Glutamatergic neuron (in vitro differentiated cells): ENCODE measurements at places on chromosomes 12 and 14. TPM values are rescaled to one million over a fixed set of nuclear protein-coding genes. Genes with fewer than 3 reads are reported as not detected.

The RBP5 gene
- total RNA-seq: 1.2 TPM

The SLC25A21 gene
- 0.91 TPM for total RNA-seq

The DCN gene
- not detected for total RNA-seq

The GPX2 gene
- total RNA-seq: 1.3 TPM

The KRT83 gene
- total RNA-seq: not detected

The CLEC2A gene
- not detected for total RNA-seq

The PARPBP gene
- 6.3 TPM for total RNA-seq

The CCDC38 gene
- not detected for total RNA-seq

The SIX1 gene
- total RNA-seq: 79.6 TPM

The TAS2R50 gene
- total RNA-seq: 1.3 TPM

The TPPP2 gene
- total RNA-seq: not detected

The CISTR gene
- not detected for total RNA-seq

The ZFHX2 gene
- total RNA-seq: 39.1 TPM

The GLS2 gene
- 0.91 TPM for total RNA-seq

The TOMM20L gene
- total RNA-seq: not detected

The EPYC gene
- total RNA-seq: not detected

The TAS2R9 gene
- not detected for total RNA-seq

The TBX3 gene
- total RNA-seq: 3.0 TPM

GRCh38 chr12:51841727-51842126 lies 6.8 kb downstream of the FIGNL2 start:
- H3K36me3 ChIP-seq: no peaks in the 10 kb centered on the region
- DNase-seq: no peak
- H3K27ac ChIP-seq: no peak overlapping the region
- peaks cover 20% of the 10 kb centered on the region for H3K27me3 ChIP-seq
- H3K4me1 ChIP-seq: peaks cover 64% of the 10 kb centered on the region

- H3K4me1 ChIP-seq: peaks cover 3% of the 10 kb centered on the region
- no peak for DNase-seq
- peaks cover 17% of the 10 kb centered on the region for H3K36me3 ChIP-seq
- no peak overlapping the region for H3K4me3 ChIP-seq
- no peaks in the 10 kb centered on the region for H3K27me3 ChIP-seq
- no peak overlapping the region for H3K27ac ChIP-seq
Observed at GRCh38 chr12:66144791-66145754, 14.5 kb upstream of the LLPH start.

- no peaks in the 10 kb centered on the region for H3K27me3 ChIP-seq
- no peak for DNase-seq
- H3K4me1 ChIP-seq: no peaks in the 10 kb centered on the region
- H3K4me3 ChIP-seq: no peak overlapping the region
Observed at GRCh38 chr14:62126879-62127478, 364.8 kb downstream of the SNAPC1 start.

- H3K4me1 ChIP-seq: no peaks in the 10 kb centered on the region
- H3K27me3 ChIP-seq: no peaks in the 10 kb centered on the region
- DNase-seq: no peak
- peaks cover 4% of the 10 kb centered on the region for H3K36me3 ChIP-seq
- H3K27ac ChIP-seq: no peak overlapping the region
- no peak overlapping the region for H3K4me3 ChIP-seq
Observed at GRCh38 chr12:1267243-1267642, 276.2 kb downstream of the ERC1 start.

- H3K36me3 ChIP-seq: no peaks in the 10 kb centered on the region
- no peak overlapping the region for H3K27ac ChIP-seq
- peak; percentile 93 for DNase-seq
- peak overlapping the region; percentile 46 for H3K4me3 ChIP-seq
- H3K4me1 ChIP-seq: peaks cover 52% of the 10 kb centered on the region
- H3K27me3 ChIP-seq: peaks cover 15% of the 10 kb centered on the region
Observed at GRCh38 chr12:120228291-120229070, 27.6 kb upstream of the RPLP0 start.

DNA sequence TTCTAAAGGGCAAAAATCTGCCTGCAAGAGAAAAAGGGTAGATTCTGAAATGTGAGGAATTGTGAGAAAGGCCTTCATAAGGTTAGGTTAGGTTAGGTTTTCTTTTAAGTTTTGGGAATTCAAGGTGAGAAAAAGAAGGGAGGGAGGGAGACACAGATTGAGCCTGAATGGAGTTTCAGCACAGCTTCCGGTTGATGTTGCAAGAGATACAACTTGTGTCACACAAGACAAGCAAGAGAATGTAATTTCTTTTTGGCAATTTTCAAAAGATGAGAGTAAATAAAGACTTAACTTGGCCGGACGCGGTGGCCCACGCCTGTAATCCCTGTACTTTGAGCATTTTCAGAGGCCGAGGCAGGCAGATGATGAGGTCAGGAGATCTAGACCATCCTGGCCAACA lies 63.8 kb downstream of the CPSF2 start:
- H3K4me3 ChIP-seq: no peak overlapping the region
- H3K27me3 ChIP-seq: peaks cover 2% of the 10 kb centered on the region
- DNase-seq: no peak

GRCh38 chr12:75323663-75324062 lies 6.5 kb downstream of the CAPS2 start:
- DNase-seq: no peak
- peaks cover 4% of the 10 kb centered on the region for H3K4me1 ChIP-seq
- H3K27ac ChIP-seq: no peak overlapping the region
- H3K36me3 ChIP-seq: no peaks in the 10 kb centered on the region
- H3K27me3 ChIP-seq: no peaks in the 10 kb centered on the region
- no peak overlapping the region for H3K4me3 ChIP-seq

GRCh38 chr12:88052686-88053085 lies 23.5 kb upstream of the C12orf50 start:
- H3K36me3 ChIP-seq: no peaks in the 10 kb centered on the region
- peak; percentile 34 for DNase-seq
- no peaks in the 10 kb centered on the region for H3K4me1 ChIP-seq
- no peaks in the 10 kb centered on the region for H3K27me3 ChIP-seq
- H3K27ac ChIP-seq: no peak overlapping the region
- no peak overlapping the region for H3K4me3 ChIP-seq

- H3K4me1 ChIP-seq: no peaks in the 10 kb centered on the region
- no peak overlapping the region for H3K27ac ChIP-seq
- no peaks in the 10 kb centered on the region for H3K27me3 ChIP-seq
- no peak for DNase-seq
Observed at GRCh38 chr12:52132754-52133161, 53.3 kb downstream of the SMIM41 start.

DNA sequence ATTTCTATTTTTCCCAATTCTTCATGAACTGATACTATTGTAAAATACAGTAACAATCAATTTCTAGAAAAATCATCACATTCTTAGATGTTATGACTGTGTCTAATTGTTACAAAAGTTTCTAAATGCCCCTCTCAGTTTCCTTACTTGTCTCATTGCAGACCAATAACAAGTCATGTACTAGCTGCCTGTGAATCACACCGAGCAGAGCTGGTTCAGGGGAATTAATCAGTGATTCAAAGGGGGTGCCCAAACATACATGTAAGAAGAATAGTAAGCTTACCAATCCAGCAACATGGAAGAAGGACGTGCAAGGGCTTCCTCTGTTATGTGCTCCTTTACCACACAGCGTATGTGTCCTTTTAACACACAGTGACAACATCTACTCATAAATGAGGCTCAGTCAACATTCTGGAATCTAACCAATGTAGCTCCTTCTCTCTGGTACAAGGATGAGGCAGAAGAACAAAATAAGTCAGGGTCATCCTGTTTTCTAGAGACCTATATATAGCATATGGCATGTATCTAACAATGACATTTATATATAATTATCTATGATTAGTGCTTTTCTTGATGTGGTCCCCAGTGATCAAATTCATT lies 126.4 kb downstream of the SCN8A start:
- H3K36me3 ChIP-seq: peaks cover 6% of the 10 kb centered on the region
- DNase-seq: no peak
- H3K4me1 ChIP-seq: no peaks in the 10 kb centered on the region

DNA sequence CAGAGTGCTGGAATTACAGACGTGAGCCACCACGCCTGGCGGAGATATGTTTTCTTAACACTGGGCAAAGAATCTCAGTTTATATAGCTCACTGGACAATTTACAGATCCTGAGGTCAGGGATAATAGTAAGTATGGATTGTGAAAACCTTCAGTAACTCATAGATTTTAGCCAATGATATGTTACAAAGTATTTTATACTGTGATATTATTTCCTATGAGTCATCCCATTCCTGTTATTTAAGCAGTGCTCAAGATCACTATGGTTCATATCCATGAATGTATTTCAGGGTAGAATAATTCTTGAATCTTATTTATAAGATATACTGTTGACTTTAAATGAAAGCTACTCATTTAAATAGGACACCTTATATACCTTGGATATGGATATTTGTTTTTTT lies 107.2 kb downstream of the RAD51B start:
- no peak overlapping the region for H3K4me3 ChIP-seq
- H3K27me3 ChIP-seq: peaks cover 3% of the 10 kb centered on the region
- H3K36me3 ChIP-seq: peaks cover 8% of the 10 kb centered on the region
- no peak for DNase-seq
- H3K4me1 ChIP-seq: no peaks in the 10 kb centered on the region
- no peak overlapping the region for H3K27ac ChIP-seq

DNA sequence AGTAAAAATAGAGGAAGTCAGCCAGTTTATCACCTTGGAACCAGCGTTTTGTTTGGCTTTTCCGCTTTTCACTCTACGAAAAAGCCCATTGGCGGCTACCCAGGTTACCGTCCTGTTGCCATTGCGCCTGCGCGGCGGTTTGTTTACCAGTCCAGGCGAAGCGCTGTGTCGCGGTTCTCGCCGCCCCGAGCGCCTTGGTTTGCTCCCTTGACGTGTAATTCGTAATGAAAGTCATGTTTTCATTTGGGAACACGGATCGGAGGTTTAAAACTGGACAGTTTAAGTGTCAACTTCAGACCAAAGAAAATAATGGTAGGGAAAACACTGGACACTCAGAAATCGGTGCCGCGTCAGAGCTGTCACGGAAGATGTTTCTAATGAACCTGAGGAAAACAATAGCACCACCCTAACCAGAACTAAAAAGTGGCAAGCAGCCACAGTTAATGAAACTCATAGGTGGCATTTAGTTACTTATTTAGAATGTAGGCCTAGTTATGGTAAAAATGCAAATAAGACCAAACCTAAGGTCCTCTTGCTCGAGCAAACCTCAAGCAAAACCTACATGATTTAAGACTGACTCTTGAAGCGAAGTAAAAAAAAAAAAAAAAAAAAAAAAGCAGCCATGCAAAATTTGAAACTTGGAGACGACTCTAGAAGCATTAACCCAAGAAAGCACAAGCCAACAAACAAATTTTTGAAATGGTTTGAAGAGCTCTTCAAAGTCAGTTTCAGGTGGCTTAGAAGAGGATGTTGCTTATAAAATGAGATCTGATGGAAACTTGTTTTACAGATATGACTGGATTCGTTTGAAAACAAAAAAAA lies 790 bp upstream of the GPR19 start:
- H3K27ac ChIP-seq: peak overlapping the region; percentile 94
- no peaks in the 10 kb centered on the region for H3K27me3 ChIP-seq
- peak; percentile 91 for DNase-seq
- H3K4me3 ChIP-seq: peak overlapping the region; percentile 97

- H3K4me1 ChIP-seq: peaks cover 13% of the 10 kb centered on the region
- H3K27ac ChIP-seq: peak overlapping the region; percentile 99
- peaks cover 15% of the 10 kb centered on the region for H3K27me3 ChIP-seq
- peak overlapping the region; percentile 96 for H3K4me3 ChIP-seq
Observed at GRCh38 chr12:92146497-92147224, 1.0 kb upstream of the BTG1 start.

- DNase-seq: no peak
- H3K4me1 ChIP-seq: peaks cover 9% of the 10 kb centered on the region
Observed at GRCh38 chr14:23123419-23123818, 4.4 kb upstream of the CEBPE start.

DNA sequence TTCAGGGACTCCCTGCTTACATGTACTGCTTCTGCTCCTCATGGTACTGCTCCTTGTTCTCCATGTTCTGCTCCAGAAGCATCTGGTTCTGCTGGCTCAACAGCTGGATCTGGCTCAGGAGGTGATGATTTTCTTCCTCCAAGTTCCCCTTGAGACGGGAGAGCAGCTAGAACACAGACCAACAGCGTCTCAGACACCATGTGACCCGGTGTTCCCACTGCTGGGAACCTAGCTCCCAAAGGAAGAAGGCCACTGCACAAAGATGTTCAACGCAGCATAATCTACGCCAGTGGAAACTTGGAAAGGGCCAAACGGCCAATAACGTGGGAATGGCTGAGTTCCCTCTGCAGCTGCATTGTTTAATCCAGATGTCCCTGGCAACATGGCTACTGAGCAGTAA lies 49.6 kb upstream of the GPR68 start:
- peaks cover 3% of the 10 kb centered on the region for H3K4me1 ChIP-seq
- H3K4me3 ChIP-seq: no peak overlapping the region
- no peak overlapping the region for H3K27ac ChIP-seq
- H3K36me3 ChIP-seq: peaks cover 4% of the 10 kb centered on the region

DNA sequence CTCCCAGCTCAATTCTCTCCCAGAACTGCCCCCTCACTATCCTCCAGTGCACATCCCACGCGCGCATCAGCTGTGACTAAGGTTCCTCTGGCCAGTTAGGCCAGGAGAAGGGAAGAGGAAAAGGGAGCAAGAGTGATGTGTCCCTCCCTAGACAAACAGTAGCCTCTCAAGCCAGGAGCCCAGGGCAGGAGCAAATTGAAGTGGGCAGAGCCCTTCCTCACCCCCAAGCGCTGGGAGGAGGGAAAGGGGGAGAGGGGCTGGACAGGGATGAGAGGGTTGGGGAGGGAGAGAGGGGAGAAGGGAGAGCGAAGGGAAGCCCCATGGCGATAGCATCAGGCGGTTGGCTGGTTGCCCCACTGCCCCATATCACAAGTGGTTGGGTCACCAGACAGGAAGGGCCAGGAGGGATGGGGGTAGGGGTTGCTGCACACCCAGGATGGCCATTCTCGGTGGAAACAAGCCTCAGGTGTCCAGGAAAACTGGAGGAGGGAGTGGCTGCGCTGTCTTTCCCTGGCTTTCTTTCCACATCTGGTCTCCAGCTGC lies 1.1 kb downstream of the CD63 start:
- peaks cover 9% of the 10 kb centered on the region for H3K36me3 ChIP-seq
- peak overlapping the region; percentile 96 for H3K4me3 ChIP-seq
- H3K27me3 ChIP-seq: peaks cover 18% of the 10 kb centered on the region
- no peak for DNase-seq
- H3K27ac ChIP-seq: peak overlapping the region; percentile 70
- peaks cover 34% of the 10 kb centered on the region for H3K4me1 ChIP-seq

- H3K27me3 ChIP-seq: peaks cover 8% of the 10 kb centered on the region
- H3K36me3 ChIP-seq: no peaks in the 10 kb centered on the region
- H3K27ac ChIP-seq: no peak overlapping the region
- DNase-seq: no peak
Observed at GRCh38 chr14:64238049-64238448, 56.1 kb downstream of the ESR2 start.

- H3K4me3 ChIP-seq: no peak overlapping the region
- H3K27ac ChIP-seq: no peak overlapping the region
- no peaks in the 10 kb centered on the region for H3K4me1 ChIP-seq
Observed at GRCh38 chr12:113366827-113367226, 8.4 kb downstream of the PLBD2 start.

DNA sequence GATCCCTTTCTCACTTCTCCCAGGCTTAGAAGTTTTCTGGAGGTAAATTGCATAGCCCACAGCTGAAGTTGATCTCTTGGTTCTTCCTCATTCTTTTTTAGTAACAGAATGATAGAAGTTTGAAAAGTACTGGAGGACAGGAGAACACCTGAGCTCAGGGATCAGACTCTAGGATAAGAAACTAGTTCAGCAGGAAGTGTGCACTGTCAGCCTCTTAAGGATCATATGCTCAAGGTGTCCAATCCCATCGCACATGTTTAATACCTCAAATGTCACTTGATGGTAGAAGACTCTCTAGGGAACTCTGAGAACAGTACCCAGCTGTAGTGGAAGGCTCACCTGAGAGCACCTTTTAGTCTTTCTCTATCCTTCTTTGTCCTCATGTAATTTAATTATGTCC lies 14.7 kb upstream of the LIMA1 start:
- no peak overlapping the region for H3K4me3 ChIP-seq
- H3K36me3 ChIP-seq: no peaks in the 10 kb centered on the region
- H3K4me1 ChIP-seq: no peaks in the 10 kb centered on the region
- no peak overlapping the region for H3K27ac ChIP-seq
- H3K27me3 ChIP-seq: no peaks in the 10 kb centered on the region
